ENCODE measurements at places on chromosomes 7 and 10.
A peak's percentile ranks its signal among the peaks of the same experiment; 100 is the strongest.

GRCh38 chr10:102773320-102773719, 29.6 kb downstream of the WBP1L start:
- DNase-seq = no peak

GRCh38 chr7:114182837-114183236, 231.8 kb upstream of the FOXP2 start:
- DNase-seq = no peak

- DNase-seq = no peak
These were observed 29.0 kb upstream of the IL6 start for GRCh38 chr7:22697876-22698606.

- no peak for DNase-seq
These were observed 101.3 kb downstream of the COL13A1 start for GRCh38 chr10:69902835-69903535.

DNA sequence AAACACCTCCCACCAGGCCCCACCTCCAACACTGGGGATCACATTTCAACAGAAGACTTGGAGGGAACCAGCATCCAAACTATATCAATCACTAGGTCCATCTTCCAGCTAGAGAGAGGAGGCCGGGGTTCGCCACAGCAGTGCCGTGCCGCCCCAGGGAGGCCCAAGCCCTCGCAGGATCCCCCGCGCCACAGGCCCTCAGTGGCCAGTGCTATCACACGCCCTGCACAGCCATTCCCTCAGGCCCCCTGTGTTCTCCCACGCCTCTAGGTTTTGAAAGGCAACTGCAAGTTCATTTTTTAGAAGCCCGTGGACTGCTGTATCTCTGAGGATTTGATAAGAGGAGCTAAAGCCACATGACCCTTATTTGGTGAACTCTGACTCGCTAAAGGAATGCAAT, 136.4 kb downstream of the OAT start:
- DNase-seq = no peak

GRCh38 chr7:22108151-22108845, 162.6 kb upstream of the CDCA7L start:
- no peak for DNase-seq

DNA sequence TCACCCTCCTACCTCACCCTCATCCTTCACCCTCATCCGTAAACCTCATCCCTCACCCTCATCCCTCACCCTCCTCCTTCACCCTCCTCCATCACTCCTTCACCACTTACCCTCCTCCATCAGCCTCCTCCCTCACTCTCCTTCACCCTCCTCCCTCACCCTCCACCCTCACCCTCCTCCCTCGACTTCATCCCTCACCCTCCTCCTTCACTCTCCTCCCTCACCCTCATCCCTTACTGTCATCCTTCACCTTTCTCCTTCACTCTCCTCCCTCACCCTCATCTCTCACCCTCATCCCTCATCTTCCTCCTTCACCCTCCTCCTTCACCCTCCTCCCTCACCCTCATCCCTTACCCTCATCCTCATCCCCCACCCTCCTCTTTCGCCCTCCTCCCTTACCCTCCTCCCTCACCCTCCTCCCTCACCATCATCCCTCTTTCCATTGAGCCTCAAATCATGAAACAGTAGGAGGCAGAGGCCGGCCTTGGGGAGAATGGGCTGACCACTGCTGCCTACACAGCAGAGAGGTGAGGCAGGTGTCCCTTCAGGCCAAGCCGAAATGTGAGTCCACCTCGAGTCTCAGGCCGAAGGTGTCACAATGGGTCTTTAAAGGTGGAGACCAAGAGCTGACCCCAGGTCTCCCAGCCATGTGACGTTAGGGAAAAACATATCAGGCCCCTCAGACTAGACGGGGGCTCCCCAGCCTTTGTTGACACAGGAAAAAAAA, 53.0 kb downstream of the PDGFA start:
- no peak for DNase-seq

DNA sequence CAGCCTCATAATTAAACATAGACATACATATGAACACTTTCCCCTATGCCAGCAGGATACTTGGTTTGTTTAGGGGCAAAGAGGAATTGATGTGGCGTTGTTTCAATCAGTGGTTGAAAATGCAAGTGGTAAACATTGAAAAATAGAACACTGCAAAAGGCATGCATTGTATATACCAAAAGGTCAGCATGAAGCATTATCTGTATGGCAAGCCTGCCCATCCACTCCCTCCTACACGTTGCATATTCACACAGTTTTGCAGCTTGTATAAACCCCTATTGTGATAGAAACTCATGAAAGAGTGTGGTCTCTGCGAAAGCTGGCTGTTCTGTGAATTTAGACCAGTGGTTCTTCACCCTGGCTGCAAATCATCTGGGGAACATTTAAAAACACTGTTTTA, 17.1 kb downstream of the CAV1 start:
- no peak for DNase-seq

DNA sequence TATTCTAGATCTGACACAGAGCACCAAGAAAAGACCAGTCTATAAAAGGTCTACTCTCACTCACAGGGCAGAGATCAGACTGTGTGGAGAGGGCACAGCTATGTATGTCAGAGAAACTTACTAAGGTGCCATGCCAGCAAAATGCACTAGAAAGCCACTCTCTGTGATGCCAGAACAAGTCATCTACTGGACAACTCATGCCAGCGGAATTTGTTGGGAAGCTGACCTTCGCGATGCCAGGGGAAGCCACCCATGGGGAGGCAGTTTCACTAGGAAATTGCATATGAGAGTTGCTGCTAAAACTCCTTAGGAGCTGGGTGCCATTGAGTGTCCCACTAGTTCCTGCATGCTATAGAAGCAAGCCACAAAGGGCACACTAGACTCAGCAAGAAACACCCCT, 58.5 kb downstream of the MICU1 start:
- DNase-seq = no peak

- no peak for DNase-seq
These were observed 515 bp upstream of the SLC4A2 start for GRCh38 chr7:151058781-151059366.

GRCh38 chr10:127337801-127338200, 141.4 kb upstream of the INSYN2A start:
- DNase-seq = no peak

GRCh38 chr7:55073051-55073511, 54.3 kb downstream of the EGFR start:
- DNase-seq = no peak

DNA sequence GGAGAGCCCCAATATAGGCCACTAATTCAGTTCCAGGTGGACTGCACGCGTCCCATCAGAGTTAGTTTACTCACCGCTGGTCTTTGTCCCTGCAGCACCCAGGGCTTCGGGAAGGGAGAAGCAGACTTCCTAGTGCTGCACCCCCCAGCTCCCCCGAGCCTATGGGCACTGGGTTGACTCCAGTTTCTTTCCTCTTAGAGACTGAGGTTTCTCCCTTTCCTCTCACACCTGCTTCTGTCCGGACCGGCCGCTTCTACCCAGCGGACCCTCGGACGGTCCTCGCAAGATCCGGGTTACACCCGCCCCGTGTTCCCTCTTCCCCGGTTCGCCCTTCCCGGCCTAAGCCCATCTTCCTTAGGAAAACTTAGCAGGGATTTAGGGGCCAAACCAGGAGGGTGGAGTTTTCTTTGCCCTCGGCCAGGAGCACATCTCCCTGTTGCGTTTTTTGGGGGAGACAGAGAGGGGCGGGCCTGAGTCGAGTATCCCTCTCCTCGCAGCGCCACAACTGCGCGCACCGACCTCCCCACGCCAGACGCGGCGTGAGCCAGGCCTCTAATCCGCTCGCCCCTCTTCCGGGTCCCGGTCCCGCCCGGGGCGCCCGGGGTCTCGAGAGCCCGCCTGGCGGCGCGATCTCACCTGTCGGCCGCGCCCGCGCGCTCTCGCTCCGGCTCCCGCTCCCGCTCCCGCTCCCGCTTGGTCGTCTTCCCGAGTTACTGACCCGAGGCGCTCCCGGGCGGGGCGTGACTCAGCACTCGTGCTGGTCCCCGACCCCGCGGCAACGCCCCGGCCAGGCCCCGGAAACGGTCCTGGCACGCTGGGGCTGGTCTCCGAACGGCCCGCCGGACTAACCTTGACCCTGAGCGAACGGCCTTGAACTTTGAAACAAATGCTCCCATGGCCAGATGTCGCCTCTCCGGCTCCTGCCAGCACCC, at the start of gene AIFM2:
Gene AIFM2, minus strand, starts transcription at position 728 of the 932 bp plus-strand sequence. CDS start 8,741 bp downstream, outside the sequence.
- DNase-seq = peak; percentile 36

DNA sequence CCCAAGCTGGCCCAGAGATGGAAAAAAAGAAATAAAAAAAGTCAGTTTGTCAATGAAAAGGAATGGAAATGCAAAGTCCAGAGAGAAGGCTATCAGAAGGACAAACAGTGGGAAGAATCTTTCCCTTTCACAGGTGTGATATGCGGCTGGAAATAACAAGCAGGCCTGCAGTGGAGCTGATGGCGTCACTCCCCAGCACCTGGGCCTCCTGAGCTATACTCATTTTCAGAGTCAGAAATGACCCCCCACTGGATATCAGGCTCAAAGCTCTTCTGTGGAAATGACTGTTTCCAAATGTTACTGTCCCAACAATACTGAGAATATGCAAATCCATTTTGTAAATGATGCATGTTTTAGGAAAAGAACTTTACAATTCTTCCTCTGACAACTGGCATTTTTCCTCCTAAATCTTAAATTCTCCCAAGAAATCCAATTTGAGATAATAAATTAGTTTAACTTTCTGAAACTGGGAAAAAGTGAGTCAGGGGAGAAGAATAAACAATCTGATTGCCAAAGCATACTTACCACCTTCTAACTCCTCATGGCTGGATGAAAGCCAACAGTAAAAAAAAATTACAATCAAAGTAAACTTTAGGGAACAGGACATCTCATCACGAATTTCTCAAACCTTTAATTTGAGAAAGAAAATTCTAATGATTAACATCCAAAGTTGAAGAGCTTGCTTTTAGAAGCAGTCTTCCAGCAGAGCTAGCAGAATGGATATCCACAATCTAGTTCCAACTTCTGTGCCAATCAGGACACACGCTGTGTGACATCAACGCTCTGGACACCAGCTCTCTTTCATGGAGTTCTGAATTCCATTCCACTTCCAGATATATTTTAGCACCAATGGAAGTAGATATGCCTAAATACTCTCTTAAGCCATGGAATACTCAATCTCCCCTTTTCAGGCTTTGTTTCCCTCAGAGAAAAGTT, 5.3 kb upstream of the CUZD1 start:
- DNase-seq = no peak

- DNase-seq = no peak
These were observed 180.6 kb downstream of the CAMK1D start for GRCh38 chr10:12529976-12530375.

DNA sequence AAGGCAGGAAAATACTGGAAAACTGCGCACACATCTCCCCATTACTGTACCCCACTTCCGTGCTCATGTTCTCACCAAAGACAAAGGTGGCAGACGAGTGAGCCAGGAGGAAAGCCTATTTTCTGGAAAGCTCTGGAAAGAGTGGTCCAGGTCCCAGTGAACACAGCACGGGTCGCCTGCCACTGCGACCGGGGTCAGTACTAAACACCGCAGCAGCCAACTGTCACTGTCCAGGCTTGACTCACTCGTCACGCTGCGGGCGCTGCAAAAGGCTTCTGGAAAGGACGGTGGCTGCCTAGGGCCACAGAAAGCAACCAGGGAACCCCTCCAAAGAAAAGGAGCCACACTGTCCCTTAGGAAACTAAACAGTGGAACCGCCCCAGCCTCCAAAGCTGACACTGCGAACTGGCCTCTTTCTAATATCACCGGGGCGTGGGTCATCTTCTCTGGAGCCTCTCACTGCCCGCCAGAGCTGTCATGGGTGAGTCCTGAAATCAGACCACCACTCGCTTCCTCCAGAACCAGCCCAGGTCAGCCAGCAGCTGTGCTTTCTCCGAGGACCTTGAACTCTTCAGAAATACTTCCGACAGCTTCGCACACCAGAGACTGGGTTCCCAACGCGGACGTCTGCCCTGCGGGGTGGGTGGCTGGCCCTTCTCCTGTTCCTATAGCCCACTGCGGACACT, 4.0 kb downstream of the RADIL start:
- no peak for DNase-seq

GRCh38 chr10:100811752-100812750, 66.7 kb downstream of the PAX2 start:
- no peak for DNase-seq

GRCh38 chr7:27863880-27864279, 123.9 kb downstream of the TAX1BP1 start:
- DNase-seq = no peak

GRCh38 chr10:59847888-59848287, 58.5 kb downstream of the CCDC6 start:
- DNase-seq = no peak

DNA sequence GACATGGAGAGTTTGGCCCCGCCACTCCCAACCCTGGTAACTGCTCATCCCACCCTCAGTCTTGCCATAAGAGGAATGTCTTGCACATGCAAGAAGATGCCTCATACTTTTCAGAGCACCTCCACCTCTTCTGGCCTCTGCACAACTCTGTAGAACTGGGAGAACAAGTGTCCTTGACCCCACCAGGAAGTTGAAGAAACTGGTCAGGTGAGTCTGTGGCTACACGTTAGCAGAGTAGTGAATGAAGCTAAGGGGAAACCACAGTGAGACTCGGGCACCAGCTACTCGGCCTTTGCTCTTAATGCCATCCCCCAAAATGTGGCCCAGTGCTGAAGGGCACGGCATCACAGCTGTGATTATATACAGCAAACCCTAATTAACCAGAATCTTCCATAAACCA, 110.1 kb downstream of the ARID5B start:
- no peak for DNase-seq

- DNase-seq = no peak
These were observed 33.1 kb upstream of the R3HCC1L start for GRCh38 chr10:98101366-98101765.

- no peak for DNase-seq
These were observed 76.6 kb downstream of the CYP26A1 start for GRCh38 chr10:93150289-93150688.

DNA sequence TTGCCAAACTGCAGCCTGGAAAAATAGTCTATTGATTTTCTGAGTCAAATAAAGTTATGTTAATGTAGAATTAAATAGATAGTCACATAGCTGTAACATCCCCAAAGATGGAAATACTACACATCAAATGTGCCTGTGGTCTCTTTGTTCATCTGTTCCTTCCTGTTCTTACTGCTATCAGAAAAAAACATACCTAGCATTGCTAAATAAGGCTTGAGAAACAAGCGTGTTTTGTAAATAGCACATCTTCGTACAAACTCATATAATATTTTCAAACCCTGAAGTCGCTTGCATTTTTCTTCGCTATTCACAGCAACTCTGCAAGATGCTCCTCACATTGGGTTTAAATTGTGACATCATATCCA, 116.1 kb downstream of the KLF6 start:
- DNase-seq = no peak

GRCh38 chr7:11751807-11752389, 80.1 kb downstream of the THSD7A start:
- no peak for DNase-seq
